ENCODE measurements at places on chromosomes 7 and 10.
A peak's percentile ranks its signal among the peaks of the same experiment; 100 is the strongest.

DNA sequence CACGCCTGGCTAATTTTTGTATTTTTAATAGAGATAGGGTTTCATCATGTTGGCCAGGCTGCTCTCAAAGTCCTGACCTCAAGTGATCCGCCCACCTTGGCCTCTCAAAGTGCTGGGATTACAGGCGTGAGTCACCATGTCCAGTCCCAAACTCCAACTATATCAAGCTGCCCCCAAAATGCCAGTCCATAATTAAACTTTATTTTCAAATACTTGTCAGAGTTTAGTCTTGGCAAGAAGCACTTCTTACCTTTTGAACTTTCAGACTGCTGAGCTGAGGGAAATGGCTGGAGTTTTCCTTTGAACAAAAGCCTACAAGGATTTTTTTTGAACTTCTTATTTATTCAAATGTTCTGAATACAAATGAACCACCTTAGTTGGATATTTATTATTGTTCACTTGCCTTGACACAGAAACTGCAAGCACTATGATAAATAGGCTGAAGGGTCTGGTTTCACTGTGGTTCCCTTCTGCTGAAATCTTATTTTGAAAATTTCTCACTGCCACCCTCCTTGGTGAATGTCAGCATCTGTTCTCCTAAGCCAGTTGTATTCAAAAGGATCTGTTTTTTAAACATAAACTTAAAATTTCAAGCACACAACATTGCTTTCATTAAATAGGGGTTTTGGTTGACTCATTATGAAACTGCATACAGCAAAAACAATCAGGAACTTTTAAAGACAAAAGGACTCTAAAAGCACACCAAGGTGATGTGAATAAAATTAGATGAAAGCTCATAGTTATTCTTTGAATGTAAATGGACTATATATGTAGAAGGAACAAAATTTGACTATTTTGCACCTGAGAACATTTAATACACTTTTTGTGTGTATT is 101.7 kb upstream of the SLC26A5 start:
- no peak for DNase-seq

DNA sequence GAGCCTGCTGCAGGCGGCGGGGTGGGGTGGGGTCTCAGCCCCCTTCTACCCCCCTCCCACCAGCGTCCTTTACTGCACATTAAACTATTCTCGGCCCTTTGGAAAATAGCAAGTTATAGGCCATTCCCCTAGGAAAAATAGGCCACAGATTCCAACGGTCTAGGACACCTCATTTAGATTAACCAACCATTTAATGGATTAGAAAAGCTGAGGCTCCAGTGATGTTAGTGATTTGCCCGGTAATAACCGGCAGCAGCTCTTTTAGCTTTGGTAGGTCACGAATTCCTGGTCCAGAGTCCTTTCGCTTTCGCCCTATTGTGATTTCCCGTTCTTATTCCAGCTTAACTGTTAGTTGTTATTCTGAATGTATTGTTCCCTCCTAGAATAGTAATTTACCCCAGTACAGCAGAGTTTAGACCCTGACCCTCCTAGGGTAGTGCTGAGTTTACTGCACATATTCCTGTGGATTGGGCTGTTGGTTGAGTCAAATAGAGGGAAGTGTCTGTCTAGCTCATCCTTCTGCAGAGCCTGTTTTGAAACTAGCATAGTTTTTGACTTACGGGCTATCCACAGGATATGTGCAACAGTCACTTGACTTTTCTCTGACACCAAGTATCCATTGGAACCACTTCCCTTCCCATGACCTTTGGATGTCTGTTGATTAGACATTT is 754 bp downstream of the GSTO1 start:
- DNase-seq, result no peak

GRCh38 chr7:56105508-56105907 is 768 bp downstream of the CHCHD2 start:
- DNase-seq, result peak; percentile 45

GRCh38 chr10:35208949-35209613 is 82.4 kb downstream of the CREM start:
- DNase-seq, result no peak

GRCh38 chr10:126798649-126799048 is 106.6 kb upstream of the DOCK1 start:
- DNase-seq, result no peak

GRCh38 chr7:24665564-24666294 is 91.5 kb downstream of the GSDME start:
- DNase-seq, result no peak

- DNase-seq, result no peak
These were observed 142.2 kb downstream of the ATXN7L1 start for GRCh38 chr7:105734233-105734632.

GRCh38 chr7:55249332-55249731 is 115.8 kb upstream of the LANCL2 start:
- DNase-seq, result no peak

DNA sequence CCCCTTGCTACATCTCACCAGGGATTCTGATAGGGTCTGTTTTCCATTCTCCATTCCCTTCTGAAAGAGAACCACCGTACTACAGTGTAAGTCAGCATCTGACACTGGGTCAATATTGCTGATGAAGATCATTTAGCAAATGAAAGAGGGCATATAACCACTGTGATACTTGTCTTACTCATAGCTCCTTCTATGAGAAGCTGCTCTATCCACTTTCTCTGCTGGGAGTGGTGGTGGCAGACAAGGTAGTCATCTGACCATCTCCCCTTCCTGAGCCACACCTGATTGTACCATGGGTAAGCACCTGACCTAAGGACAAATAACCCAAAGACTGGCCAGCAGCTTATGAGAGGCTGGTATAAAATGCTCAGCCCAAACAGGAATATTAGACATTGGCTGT is 220.4 kb downstream of the DOCK4 start:
- DNase-seq, result no peak

- DNase-seq, result no peak
These were observed 29.2 kb upstream of the ATRNL1 start for GRCh38 chr10:115063701-115064658.

- no peak for DNase-seq
These were observed 28.3 kb downstream of the POLL start for GRCh38 chr10:101559596-101560297.

- no peak for DNase-seq
These were observed 553.8 kb downstream of the GLRX3 start for GRCh38 chr10:130689743-130690626.

DNA sequence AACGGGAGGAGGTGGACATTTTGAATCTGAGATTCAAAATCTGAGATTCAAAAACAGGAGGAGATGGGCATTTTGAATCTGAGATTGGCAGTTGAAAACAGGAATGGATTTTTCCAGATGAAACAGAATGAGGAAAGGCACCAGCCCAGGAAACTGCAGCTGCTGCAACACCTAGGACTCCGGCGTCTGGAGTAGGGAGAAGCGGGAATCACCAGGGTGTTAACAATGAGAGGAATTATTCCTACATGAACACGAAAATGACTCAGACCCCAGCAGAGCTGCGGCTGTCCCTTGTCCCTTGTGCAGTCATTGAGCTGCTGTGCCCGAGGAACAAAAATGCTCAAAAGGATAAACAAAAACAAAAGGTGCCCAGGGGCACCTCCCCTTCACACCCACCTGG is 59.9 kb upstream of the KAT6B start:
- no peak for DNase-seq

DNA sequence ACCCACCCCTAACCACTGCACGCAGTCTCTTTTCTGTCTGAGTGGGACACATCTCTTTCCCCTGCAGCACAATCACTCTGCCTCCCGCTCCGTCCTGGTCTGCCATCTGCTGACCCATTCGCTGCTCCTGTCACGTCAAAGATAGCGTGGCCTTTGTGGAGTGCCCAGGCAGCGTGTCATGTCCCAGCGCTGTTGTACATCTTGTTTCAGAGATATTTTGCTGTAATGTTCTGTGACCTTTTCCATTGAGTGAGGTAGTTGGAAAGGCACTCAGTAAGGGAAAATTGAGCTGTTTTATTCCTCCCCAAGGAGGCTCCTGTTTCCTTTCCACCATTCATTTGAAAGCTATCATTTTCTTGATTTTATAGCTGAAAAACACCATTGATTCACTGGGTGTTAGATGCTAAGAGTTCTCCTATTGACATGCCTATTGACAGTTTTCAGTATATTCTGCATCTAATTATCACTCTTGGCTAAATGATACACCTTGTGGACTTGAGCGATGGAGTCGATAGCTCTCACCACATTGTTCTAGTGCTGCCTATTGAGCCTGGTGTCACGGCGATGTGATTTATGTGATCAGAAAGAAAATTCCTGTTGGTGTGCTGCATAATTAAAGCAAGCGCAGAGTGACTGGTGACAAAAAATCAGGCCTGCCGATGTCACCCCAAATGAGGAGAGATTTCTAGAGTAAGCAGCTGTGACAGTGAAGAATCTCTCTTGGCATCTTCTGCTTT is 372.6 kb downstream of the LRMDA start:
- no peak for DNase-seq

DNA sequence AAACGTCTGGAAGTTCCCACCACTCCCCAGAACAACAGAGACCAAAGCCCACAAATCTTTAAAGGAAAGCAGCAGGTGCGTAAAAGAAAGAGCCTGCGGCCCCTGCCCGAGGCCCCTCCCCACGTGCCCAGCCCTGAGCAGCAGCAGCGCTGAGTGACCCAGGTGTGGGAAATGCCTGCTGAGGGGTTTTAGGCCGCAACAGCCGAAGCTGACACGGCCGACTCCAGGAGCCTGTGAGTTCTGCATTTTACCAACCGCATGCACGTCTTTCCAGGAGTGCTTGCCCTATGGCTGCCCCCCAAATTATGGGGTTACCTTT is 1.6 kb upstream of the KNDC1 start:
- DNase-seq, result no peak

DNA sequence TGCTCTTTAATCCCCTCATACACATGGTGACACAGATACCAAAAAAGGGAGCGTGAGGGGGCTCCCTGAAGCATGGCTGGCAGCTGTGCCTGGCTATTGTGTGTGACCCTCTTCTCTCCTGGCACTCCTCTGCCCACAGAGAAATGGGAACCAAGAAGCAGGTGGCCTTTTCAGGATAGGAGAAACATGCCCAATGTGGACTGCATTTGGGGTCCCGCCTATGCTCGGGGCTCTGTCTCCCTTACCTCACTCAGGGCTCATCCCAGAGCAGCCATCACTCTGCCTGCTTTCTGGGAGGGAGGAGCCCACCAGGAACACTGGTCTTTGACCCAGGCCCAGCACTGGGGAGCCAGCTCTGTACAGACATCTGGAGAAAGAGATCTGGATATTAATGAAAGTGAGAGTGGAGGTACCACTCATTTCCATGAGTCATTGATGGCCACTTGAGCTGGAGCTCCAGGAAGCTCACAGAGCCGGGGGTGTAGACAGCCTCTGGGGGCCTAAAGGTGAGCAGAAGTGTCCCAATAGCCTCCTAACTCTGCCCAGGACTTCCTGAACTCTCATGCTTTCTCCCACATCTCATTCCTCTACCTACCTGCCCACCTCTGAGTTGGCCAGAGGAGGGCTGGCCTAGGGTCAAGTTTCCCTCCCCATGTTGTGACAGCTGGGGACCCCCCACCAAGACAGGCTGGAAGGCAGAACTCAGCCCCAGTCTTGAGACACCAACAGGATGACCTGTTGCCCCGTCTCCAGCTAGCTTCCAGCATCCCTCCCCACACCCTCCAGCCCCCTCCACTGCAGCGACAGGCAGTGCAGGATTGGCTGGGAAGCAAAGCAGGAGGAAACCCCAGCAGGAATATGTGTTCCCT is 42.6 kb downstream of the DRGX start:
- DNase-seq, result no peak

DNA sequence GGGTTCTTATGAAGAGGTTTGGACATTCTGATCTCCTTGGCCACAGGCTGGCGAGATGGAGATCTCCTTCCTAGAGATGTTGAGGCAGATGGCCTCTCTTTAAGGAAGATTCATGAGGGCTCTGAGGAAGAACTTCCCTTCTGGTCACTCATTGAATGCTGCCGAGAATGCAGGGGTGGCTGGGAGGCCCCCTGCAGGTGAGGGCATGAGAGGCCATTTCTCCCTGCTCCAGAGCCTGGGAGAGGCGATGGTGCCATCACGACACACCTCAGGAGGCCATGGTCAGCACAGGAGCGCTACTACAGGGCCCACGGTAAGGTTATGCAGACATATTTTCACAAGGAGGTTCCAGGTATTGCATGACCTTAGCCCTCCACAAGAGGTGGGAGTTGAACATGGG is 40.2 kb downstream of the CXCL12 start:
- DNase-seq, result no peak

DNA sequence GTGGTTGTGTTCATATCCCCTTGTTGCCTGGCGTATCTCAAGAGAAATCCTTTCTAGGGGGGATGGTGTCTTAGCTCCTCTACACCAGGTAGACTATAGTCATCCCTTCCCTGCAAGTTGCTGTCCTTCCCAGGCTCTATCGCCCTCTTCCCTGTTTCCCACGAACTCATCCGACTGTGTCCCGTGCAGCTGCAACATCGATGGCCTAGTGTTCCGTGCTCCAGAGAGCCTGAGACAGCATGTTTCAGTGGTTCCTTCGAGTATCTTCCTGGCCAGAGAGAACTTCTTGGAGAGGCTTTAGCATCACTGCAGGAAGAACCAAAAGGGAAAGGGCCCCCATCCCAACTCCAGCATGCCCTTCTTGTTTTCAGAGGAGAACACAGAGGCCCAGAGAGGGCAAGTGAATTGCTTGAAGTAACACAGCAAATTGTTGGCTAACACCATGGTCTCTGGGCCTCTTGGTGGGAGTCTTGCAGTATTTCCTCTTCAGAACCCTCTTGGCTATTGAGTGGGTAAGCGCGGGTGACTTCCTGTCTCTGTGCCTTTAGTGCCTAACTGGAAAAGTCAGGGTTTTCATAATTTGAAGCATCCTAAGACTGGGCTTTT is 162.9 kb downstream of the RGS10 start:
- no peak for DNase-seq

Data from glomerular endothelial cell (primary cell).